Breast epithelium (tissue), 4 donors: ENCODE measurements at places on chromosomes 3 and 15.
A peak's percentile ranks its signal among the peaks of the same experiment; 100 is the strongest.

DNA sequence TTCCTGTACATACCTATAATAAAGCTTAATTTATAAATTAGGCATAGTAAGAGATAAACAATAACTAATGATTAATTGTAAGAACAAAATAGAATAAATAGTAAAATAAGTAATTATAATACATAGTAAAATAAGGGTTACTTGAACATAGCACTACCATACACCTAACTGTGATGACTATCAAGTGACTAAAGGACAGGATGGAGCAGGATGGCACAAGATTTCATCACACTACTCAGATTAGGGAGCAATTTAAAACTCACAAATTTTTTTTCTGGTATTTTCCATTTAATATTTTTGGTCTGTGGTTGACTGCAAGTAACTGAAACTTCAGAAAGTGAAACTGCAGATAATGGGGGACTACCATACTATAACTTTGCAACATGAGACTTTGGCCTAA, 14.8 kb downstream of the RFX7 start:
- DNase-seq, result no peak
- no peaks in the 10 kb centered on the region for H3K27me3 ChIP-seq
- no peaks in the 10 kb centered on the region for H3K4me1 ChIP-seq
- H3K27ac ChIP-seq, result no peak overlapping the region

DNA sequence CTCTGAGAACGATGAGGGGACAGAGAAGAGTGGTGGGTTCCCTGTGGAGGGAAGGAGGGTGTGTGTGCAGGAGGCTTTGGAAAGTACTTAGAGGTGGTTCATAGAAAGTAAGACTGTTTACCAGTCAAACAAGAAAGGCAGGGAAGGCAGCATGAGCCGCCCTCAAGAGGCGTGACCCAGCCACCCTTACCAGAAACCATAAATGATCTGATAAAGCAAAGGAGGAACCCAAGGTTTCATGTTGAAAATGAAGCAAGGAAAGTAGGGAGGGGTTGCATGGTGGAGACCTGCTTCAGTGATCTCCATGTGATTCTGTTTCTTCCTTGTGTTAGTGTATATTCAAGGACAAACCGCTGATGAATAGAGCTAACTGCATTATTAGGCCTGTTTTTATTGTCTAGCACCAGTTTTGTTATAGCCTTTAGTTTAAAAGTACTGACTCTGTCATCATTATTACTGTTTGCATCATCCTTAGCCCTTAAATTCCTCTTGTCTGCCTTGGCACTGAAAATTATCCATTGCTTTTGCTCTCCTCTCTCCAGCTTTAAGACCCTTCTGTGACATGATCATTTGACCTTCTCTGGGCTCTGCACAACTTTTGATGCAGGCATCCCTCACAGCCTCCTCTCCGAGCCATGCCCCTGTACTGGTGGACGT, 96.1 kb downstream of the STAC start:
- no peaks in the 10 kb centered on the region for H3K4me1 ChIP-seq
- no peak overlapping the region for H3K4me3 ChIP-seq
- H3K27ac ChIP-seq, result no peak overlapping the region
- no peak for DNase-seq
- H3K27me3 ChIP-seq, result no peaks in the 10 kb centered on the region

- H3K4me1 ChIP-seq, result no peaks in the 10 kb centered on the region
- H3K4me3 ChIP-seq, result no peak overlapping the region
- H3K27me3 ChIP-seq, result peaks cover 7% of the 10 kb centered on the region
- no peak for DNase-seq
- no peak overlapping the region for H3K27ac ChIP-seq
These were observed 266.7 kb upstream of the ATP10A start for GRCh38 chr15:26129852-26130251.

DNA sequence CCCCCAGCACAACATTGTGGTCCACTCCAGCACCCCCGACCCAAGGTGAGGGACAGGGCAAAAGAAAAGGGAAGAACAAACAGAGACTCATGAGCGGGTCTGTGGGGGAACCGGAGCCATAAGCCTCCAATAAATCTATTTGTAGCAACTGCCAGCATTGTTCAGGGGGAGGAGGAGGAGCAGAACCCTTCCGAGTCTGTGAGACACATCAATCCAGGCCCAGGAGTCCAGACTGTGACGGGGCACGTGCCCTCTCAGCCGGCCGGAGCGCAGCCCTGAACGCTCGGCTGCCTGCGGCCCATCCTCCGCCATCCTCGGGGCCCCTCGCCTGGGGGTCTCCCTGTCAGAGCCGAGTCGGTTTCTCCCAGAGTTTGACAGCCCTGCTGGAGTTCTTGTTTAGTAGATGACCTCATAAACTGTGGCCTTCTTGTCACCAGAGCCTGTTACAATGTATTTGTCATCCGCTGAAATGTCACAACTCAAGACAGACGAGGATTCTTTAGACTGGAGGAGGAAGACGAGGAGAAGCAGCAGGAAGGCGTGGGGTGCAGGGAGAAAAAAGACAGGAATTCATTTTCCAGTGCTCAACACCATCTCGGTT, 47.9 kb downstream of the TLE3 start:
- peaks cover 26% of the 10 kb centered on the region for H3K36me3 ChIP-seq
- H3K27ac ChIP-seq, result no peak overlapping the region
- peak; percentile 45 for DNase-seq
- H3K4me3 ChIP-seq, result no peak overlapping the region
- H3K27me3 ChIP-seq, result no peaks in the 10 kb centered on the region

GRCh38 chr15:74773329-74773728, 8.6 kb upstream of the CSK start:
- no peaks in the 10 kb centered on the region for H3K36me3 ChIP-seq
- peak overlapping the region; percentile 68 for H3K27ac ChIP-seq
- H3K4me1 ChIP-seq, result no peaks in the 10 kb centered on the region
- DNase-seq, result no peak
- no peak overlapping the region for H3K4me3 ChIP-seq

DNA sequence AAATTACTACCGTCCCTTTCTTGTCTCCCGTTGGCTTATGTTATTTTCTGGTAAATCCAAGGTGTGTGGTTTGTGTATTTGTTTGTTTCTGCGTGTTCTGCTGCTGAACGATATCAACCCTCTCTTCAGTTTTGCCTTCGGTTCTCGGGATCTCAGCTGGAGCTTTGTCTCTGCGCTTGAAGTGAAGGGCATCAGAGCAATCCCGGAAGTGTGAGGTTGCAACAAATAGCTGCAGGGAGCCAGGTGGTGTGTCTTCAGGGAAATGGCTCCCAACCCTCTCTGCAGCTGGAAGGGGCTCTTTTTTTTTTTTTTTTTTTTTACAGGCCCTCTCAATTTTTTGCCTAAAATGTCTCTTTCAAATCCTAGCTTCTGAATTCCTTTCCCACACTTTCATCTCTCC, 116.4 kb upstream of the RGMA start:
- H3K4me3 ChIP-seq, result no peak overlapping the region
- no peak for DNase-seq
- no peaks in the 10 kb centered on the region for H3K36me3 ChIP-seq
- no peaks in the 10 kb centered on the region for H3K4me1 ChIP-seq
- H3K27me3 ChIP-seq, result no peaks in the 10 kb centered on the region

DNA sequence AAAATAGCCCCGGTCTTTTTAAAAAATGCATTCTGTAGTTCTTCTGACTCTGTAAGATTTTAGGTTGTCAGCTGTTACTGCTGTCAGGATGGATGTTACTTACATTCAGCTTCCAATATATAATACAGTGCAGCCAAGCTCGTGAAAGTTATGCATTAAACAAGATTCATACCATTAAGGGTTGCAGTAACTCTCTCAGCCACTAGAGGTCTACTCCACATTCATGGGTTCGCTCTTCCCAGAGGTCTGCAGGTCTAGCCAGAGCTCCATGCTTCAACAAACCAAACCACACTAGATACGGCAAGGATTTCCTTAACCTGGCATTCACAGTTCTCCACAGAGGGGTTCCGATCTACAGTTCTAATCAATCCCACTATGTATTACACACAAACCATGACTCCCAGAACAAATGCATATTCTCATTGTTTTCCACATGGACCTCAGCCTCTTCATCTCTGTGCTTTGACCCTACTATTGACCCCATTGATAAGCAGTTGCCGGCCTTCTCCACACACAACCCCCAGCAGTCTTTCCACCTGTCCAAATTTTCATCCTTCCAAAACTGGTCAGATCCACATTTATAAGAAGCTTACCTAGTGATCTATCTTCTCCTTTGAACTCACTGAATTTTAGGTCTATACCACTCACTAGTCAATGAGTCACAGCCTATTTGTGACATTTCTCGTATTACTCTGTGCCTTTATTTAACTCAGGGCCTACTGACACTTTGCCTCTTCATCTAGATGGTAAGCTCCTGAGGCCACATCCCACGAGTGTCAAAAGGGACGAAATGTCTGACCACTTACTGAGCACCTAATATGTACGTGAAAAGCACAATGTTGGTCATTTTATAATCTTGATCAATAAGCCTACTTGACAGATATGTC, 33.7 kb downstream of the RORA start:
- H3K4me3 ChIP-seq, result no peak overlapping the region
- no peaks in the 10 kb centered on the region for H3K36me3 ChIP-seq
- H3K27me3 ChIP-seq, result no peaks in the 10 kb centered on the region
- no peak for DNase-seq
- peaks cover 4% of the 10 kb centered on the region for H3K4me1 ChIP-seq
- no peak overlapping the region for H3K27ac ChIP-seq

- H3K36me3 ChIP-seq, result no peaks in the 10 kb centered on the region
- DNase-seq, result no peak
- no peak overlapping the region for H3K27ac ChIP-seq
- no peaks in the 10 kb centered on the region for H3K4me1 ChIP-seq
These were observed 101.6 kb upstream of the RAD18 start for GRCh38 chr3:9064850-9065249.

- no peaks in the 10 kb centered on the region for H3K27me3 ChIP-seq
- DNase-seq, result no peak
- no peak overlapping the region for H3K4me3 ChIP-seq
These were observed 22.7 kb upstream of the ZNF639 start for GRCh38 chr3:179299999-179300613.

DNA sequence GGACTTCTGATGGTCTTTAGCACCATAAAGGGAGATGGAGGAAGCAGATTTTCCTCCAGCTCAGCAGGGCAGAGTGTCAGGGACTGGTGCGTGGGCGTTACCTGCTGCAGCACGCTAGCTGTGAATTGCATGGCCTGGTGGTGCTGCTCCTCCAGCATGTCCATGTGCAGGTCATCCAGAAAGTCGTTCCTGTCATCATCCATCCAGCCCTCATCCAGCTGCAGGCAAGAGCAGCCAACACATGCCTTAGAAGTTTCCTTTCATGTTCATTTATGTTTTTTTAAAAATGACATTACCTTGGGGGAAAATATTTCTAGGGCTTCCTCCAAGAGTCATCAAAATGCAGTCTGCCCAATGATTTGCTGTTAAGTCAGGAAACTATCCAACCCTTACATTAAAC, 239.2 kb downstream of the PDZRN3 start:
- H3K4me1 ChIP-seq, result no peaks in the 10 kb centered on the region
- no peaks in the 10 kb centered on the region for H3K27me3 ChIP-seq
- no peak overlapping the region for H3K27ac ChIP-seq
- no peak for DNase-seq

GRCh38 chr3:155805204-155805801, 775 bp downstream of the C3orf33 start:
- H3K4me1 ChIP-seq, result no peaks in the 10 kb centered on the region
- DNase-seq, result no peak
- no peaks in the 10 kb centered on the region for H3K27me3 ChIP-seq
- peak overlapping the region; percentile 92 for H3K27ac ChIP-seq
- peak overlapping the region; percentile 72 for H3K4me3 ChIP-seq
- no peaks in the 10 kb centered on the region for H3K36me3 ChIP-seq

DNA sequence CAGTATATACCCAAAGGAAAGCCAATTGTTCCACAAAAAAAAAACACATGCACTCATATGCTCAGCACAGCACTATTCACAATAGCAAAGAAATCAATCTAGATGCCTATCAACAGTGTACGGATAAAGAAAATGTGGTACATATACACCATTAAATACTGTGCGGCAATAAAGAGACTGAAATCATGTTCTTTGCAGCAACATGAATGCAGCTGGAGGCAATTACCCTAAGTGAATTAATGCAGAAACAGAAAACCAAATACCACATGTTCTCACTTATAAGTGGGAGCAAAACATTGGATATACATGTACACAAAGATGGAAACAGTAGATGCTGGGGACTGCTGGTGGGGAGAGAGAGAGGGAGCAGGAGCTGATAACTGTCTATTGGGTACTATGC, 124.2 kb upstream of the AADACL2 start:
- no peak overlapping the region for H3K4me3 ChIP-seq
- H3K4me1 ChIP-seq, result no peaks in the 10 kb centered on the region
- DNase-seq, result no peak
- no peaks in the 10 kb centered on the region for H3K36me3 ChIP-seq

GRCh38 chr3:103825586-103825985, 1390.8 kb downstream of the ZPLD1 start:
- no peaks in the 10 kb centered on the region for H3K27me3 ChIP-seq
- H3K36me3 ChIP-seq, result peaks cover 3% of the 10 kb centered on the region
- H3K27ac ChIP-seq, result no peak overlapping the region
- DNase-seq, result no peak
- no peaks in the 10 kb centered on the region for H3K4me1 ChIP-seq

- no peaks in the 10 kb centered on the region for H3K36me3 ChIP-seq
- H3K4me3 ChIP-seq, result no peak overlapping the region
- no peaks in the 10 kb centered on the region for H3K27me3 ChIP-seq
- DNase-seq, result no peak
These were observed 22.9 kb downstream of the DNAAF4 start for GRCh38 chr15:55484917-55485672.

GRCh38 chr3:197854596-197855343, 63.7 kb downstream of the LRCH3 start:
- H3K27ac ChIP-seq, result no peak overlapping the region
- no peak overlapping the region for H3K4me3 ChIP-seq
- H3K27me3 ChIP-seq, result no peaks in the 10 kb centered on the region
- peak; percentile 31 for DNase-seq
- H3K4me1 ChIP-seq, result no peaks in the 10 kb centered on the region

DNA sequence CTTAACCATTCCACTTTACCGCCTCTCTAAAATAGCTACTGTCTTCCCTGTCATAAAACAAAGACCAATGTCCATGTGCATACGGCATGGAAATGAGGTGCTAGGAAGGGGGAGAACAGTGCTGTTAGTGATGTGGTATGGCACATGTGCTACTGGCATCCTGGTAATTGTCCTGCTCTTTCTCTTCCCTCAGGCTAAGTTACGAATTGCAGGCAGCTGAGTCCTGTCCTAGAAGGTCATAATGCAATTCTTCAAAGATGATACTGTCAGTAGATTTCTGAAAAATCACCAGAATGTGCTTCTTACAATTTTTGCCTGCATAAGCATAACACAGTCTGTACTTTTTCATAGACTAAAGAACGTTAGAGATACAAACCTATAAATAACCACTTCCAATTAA, 216.8 kb downstream of the RSL24D1 start:
- no peaks in the 10 kb centered on the region for H3K36me3 ChIP-seq
- H3K4me3 ChIP-seq, result no peak overlapping the region
- H3K27me3 ChIP-seq, result no peaks in the 10 kb centered on the region
- DNase-seq, result no peak
- H3K27ac ChIP-seq, result no peak overlapping the region

- no peak overlapping the region for H3K27ac ChIP-seq
- H3K4me3 ChIP-seq, result no peak overlapping the region
These were observed 29.5 kb downstream of the GTF2E1 start for GRCh38 chr3:120772081-120772480.
